ENCODE measurements at places on chromosomes 4 and X.

DNA sequence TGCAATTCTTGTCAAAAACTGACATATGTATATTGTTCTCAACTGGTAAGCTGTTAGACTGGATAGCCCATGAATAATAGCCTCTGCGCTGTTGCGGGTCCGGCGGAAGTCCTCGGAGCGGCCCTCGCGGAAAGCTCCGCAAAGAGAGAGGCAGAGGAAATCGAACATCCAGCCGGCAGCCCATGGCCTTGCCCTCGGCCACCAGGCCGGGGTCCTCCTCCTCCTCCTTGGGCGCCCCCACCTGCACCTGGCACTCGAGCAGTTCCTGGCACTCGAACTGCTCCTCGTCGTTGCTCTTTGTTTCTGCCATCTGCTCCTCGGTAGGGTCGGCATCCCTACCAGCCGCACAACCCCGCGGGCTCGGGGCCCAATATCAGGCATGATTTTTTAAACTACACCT is 1176.3 kb downstream of the PCDH18 start:
- no peak for DNase-seq

DNA sequence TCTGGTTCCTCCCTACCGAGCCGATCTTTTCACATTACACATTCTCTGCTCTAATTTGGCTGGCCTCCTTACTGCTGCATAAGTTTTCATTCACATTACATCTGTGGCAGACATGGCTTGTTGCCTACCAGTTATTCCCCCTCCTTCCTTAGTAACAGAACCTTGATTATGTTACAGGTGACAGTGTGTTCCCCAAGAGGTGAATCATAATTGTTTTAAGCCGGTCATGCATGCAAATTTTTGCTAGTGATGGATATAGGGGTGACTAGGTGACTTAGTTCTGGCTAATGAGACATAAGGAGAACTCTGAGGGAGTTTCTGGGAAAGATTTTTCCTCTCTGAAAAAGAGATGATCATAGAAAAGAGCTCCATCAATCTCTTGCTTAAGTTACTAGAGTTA is 8.4 kb upstream of the LAMP2 start:
- DNase-seq, result no peak

DNA sequence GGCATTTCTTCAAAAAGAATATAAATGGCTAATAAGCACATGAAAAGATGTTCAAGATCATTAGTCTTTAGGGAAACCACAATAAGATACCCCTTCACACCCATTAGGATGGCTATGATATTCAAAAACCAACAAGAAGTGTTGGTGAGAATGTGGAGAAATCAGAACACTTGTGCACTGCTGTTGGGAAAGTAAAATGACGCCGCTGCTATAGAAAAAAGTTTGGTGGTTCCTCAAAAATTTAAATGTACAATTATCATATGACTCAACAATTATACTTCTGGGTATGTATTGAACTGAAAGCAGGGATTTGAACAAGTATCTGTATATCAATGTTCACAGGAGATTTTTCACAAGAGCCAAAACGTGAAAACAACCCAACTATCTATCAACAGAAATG is 29.4 kb upstream of the NEUROG2 start:
- no peak for DNase-seq

DNA sequence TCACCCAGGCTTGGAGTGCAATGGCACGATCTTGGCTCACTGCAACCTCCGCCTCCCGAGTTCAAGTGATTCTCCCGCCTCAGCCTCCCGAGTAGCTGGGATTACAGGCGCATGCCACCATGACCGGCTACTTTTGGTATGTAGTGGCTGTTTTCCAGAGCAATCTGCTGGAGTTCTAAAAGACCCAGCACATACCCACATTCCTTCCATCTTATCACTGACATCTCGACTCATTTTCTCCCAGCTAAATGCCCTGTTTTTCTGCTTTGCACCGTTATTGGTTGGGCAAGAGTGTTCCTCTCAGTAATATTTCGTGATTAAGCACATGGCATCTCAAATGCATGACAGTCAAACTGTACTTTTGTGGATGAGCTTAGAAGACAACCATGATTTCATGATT is 53.7 kb downstream of the PRKX start:
- no peak for DNase-seq

GRCh38 chr4:172819353-172819752 is 349.3 kb upstream of the GALNT7 start:
- no peak for DNase-seq

DNA sequence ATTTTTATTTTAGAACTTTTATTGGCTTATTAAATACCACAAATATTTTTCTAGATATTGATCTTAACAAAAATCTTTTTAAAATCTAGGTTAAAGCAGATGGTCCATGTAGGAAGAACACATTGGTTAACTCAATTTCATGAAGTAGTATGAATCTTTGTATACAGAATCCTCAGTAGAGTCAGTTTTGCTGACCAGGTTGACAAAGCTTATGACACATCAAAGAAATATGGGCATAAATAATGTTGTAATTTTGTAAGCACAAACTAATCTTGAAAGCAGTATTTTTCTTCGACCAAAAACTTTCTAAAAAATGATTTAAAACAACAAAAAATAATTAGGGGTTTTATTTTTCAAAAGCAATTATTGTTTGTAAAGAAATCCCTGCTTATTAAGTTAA is 479.3 kb upstream of the PCDH10 start:
- DNase-seq, result no peak

DNA sequence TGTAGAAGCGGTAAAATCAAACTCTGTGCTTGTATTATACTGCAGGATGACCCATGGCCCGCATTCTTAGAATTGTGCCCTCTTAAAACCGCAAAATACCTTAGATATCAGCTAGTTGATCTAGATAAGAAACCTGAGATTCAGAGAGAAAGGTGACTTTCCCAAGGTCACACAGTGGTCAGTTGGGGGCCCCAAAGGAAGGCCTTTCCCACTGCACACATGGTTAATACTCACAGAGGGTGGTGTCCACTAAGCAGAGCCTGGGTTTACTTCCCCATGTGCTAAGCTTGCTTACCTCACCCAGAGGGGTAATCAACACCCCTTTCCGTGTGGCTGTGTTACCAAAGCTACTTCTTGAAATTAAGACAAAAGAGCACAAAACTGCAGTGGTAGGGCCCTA is 66.3 kb downstream of the RBM47 start:
- no peak for DNase-seq

DNA sequence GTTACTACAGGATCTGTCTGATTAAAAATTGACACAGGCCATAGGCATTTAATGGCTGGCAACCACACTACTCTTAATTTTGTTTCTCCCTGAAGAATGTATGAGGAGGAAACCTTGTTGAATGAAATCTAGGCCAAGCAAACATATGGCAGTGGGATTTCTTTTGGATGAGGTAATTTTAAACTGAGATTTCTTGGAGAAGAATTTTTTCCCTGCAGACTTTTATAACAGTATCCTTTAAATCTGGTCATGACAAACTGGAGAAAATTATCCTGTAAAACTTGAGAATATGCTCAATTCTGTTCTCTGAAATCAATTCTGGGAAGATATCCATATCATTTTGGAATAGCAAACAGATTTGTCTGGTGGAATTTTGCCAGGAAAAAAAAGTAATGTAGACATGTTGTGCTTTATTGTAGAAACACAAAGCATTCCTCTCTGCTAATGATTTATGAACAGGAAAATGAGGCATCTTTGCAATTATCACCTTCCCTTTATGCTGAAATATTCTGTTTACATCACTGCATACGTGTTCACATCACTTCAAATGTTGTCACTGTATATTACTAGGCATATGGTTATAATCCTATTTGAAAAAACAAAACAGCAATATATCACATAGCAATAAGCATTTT is 108.3 kb upstream of the ARSJ start:
- DNase-seq, result no peak

All from activated naive CD4-positive, alpha-beta T cell treated with Interleukin-2 at 50 U/mL for 16 hours (primary cell).